ENCODE measurements at places on chromosomes 12 and 14.
A peak's percentile ranks its signal among the peaks of the same experiment; 100 is the strongest.

GRCh38 chr14:42508209-42508946 lies 901.7 kb downstream of the LRFN5 start:
- no peak for DNase-seq

DNA sequence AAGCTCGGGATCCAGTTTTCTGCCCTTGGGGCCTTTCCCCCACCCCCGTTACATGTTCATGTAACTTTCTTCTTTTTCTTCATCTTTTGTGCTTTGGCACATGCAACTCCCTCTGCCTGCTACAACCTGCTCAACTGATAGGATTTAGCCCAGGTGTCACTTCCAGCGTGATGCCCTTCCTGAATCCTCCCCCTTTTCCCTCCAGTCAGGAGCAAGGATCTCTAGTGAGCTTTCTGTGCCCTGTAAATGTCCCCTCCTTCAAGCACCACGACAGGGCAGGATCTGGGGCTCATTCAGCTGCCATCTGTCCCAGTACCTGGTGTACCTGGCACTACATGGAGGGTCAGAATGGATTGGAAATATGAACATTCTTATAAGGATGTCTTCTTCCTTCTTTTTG lies 15.3 kb downstream of the PELI2 start:
- no peak for DNase-seq

GRCh38 chr12:52876372-52876771 lies 27.6 kb upstream of the KRT78 start:
- no peak for DNase-seq

GRCh38 chr12:81083906-81084513 lies 6.1 kb downstream of the ACSS3 start:
- DNase-seq: no peak

GRCh38 chr14:104432611-104433231 lies 146.8 kb upstream of the C14orf180 start:
- DNase-seq: no peak

GRCh38 chr12:66688846-66689439 lies 10.1 kb upstream of the GRIP1 start:
- no peak for DNase-seq

- no peak for DNase-seq
Observed at GRCh38 chr14:105153331-105153731, 15.2 kb downstream of the JAG2 start.

DNA sequence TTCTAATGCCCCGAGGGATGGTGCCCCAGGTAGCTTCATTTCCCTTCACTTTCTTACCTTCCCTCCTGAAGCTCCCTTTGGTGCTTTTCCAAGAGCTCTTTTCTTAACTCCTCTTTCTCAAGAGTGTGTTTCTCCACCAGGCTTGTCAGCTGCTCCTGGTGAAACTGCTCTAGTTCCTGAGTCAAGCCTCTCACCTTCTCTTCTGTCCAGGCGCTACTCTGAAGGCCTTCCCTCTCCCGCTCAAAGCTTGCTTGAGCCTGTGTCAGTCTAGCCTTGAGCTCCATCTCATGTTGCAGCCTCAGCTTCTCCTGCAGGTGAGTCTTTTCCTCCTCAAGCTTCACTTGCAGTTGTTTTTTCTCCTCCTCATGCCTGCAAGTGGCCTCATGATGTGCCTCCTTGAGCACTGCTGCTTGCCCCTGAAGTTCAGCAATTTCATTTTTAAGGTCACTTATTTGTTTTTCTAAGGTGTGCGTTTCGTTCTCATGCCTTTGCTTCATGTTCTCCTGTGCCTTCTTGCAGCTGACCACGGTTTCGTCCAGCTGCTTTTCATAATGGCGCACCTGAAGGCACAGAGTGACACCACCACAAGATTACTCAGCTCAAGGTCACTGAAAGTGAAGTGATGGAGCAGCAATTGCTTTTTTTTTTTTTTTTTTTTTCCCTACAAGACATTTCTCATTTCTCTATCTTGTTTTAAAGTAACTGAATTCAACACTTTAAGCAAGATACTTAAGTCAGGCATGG lies 71.0 kb downstream of the NIN start:
- DNase-seq: no peak

DNA sequence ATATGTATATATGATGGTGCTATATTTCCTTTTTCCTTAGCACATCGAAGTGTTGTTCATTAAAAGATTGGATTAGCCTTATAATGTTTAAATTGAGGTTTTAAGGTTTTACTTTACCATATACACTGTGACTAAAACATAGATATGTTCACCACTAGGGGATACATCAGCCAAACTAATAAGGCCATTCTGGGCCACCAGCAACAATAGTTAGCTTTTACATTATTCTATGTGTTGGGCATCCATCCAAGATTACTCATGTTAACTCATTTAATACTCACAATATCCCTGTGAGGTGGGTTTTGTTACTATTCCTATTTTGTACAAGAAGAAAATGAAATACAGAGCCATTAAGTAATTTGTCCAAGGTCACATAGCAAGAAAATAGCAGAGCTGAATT lies 202.6 kb upstream of the AVPR1A start:
- DNase-seq: no peak

DNA sequence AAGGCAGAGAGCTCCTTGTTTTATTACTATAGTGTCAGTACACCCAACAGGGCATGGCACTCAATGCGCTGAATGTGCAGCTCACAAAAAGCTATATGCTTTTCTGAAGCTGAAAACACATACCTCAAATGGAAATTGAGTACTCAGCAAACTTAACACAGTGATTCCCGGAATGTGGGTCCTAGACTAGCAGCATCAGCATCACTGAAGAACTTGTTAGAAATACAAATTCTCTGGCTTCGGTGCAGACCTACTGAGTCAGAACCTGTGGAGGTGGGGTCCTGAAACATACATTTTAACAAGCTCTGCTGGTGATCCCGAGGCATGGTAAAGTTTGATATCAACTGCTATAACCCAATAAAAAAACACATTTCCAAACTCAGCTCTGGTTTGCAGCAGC lies 14.9 kb downstream of the RERG start:
- no peak for DNase-seq

- no peak for DNase-seq
Observed at GRCh38 chr12:44972746-44973421, 78.0 kb downstream of the DBX2 start.

GRCh38 chr14:34361504-34362011 lies 100.5 kb downstream of the SPTSSA start:
- DNase-seq: no peak

GRCh38 chr12:761256-761655 lies 8.9 kb downstream of the WNK1 start:
- no peak for DNase-seq

GRCh38 chr12:46549527-46550265 lies 177.1 kb upstream of the SLC38A2 start:
- peak; percentile 40 for DNase-seq

GRCh38 chr14:23006544-23007419 lies 3.2 kb downstream of the C14orf93 start:
- DNase-seq: peak; percentile 98

- no peak for DNase-seq
Observed at GRCh38 chr14:86450085-86450484, 920.1 kb downstream of the FLRT2 start.

DNA sequence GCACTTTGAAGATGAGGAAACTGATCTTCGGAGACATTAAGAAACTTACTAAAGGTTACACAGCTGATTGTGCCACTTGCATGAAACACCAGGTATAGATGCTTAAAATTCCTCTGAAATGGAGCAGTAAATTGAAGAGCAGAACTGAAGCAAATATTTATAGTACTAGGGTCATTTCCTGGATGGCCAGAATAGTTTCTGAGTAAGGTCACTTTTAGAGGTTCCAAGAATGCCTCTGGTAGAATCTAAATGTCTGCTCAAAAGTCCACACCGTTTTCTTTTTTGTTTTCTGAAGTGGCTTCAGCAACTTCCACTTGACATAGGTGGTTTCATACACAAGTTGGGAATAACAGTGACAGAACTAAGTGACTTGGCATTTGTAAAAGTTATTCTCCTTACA lies 19.4 kb downstream of the TPH2 start:
- no peak for DNase-seq

GRCh38 chr12:96403870-96404269 lies 3.6 kb upstream of the CDK17 start:
- no peak for DNase-seq

DNA sequence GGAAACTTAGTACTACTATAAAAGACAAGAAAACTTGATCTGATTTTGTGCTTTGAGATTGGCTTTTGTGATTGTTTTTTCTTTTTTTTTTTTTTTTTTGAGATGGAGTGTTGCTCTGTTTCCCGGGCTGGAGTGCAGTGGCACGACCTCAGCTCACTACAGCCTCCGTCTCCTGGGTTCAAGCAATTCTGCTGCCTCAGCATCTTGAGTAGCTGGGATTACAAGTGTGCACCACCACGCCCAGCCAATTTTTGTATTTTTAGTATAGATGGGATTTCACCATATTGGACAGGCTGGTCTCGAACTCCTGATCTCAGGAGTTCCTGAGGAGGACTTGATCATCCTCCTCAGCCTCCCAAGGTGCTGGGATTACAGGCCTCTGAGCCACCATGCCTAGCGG lies 26.4 kb downstream of the AEBP2 start:
- no peak for DNase-seq

DNA sequence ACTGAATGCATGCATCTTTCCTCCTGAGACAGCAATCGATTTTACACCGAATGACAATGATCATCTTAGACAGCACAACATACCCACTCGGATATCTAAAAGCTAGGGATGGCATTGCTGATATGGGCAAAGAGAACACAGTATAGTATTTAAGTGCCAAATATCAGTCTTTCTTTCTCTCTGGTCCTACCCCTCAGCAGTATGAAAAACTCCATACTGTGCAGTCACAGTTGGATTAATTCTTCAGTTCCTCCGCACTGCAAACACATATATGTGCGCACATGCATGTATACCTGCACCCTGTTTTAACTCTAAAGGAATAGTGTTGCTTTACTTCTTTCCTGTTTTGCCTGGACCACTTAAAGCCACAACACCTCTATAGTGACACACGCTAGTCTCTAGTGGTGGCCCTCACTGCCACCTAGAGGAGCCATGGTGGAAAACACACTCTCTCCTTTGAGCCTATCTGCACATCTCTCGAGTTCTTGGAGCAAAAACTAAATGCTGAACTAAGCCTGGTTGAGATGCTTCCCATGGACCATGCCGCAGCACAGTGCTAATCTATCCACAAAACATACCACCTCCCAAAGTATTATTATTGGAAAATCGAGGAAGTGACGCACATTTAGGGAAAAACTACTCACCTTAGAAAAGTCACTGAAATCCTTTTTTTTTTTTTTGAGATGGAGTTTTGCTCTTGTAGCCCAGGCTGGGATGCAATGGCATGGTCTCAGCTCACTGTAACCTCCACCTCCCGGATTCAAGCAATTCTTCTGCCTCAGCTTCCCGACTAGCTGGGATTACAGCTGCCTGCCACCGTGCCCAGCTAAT lies 11.9 kb downstream of the TMEM52B start:
- DNase-seq: peak; percentile 23

DNA sequence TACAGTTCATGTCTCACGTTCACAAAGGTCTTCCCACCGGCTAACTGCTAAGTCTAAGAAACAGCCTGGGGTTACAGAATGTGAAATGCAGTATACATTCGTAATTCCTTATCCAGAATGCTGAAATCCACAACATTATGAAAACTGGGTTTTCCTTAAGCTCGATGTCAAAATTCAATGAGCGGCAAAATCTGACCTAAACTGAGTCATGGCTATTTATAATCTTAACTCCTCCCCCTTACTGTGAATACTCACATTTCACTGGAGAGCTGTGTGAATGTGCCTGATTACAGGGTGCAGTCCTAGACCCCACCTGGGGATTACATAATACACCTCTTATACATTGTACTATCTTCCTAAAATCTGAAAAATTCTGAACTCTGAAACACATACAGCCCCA lies 35.3 kb downstream of the STX2 start:
- no peak for DNase-seq

DNA sequence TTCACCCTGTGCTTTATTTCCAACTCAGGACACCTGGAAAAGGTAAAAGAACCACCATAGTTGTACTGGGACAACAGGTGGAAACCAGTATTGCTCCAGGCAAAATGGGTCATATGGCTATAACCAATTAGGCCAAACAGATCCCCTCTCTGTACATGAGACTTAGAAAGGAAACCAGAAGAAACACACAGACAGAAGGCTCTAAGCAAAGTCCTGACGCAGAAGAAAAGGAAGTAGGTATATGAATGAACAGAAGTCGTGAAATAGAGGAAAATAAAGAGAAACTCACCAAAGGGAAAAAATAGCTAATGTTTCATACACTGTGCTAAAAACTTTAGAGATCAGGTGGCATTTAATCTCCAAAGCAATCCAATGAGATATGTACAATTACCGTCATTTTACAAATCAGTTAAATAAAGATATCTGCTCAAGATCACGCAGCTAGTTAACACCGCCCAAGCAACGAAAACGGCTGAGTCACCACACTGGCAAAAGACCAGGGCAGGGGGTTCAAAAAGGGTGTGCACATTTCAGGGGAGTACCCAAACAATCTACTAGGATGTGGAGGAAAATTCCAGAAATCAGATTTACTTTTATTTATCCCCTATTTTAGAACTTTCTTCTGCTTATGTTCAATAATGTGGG lies 82.3 kb downstream of the ITPR2 start:
- no peak for DNase-seq

DNA sequence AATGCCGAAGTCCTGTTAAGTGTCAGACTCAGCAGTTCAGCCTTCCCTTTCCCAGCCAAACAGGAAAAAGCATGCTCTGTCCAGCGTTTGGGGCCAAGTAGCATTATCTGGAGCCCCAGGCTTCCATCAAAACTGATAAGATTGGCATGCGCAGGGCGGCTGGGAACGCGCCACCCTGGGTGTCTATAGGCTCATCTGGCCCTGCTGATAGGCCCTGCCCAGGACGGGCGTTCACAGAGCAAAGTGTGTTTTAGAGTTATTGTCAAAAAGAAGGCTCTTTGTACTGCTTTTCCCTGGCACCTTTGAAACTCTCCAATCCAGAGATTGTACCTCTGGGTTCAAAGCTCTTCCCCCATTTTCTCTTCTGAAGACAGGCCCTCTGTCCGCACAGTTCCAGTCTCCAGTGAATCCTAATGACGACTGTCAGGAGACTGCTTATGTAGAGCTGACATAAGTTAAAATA lies at the start of gene ART4:
TSS of gene ART4 (minus strand) at position 102 of the 463 bp plus-strand sequence. CDS start 413 bp downstream, outside the sequence.
- DNase-seq: no peak

- DNase-seq: no peak
Observed at GRCh38 chr12:55933169-55933798, 2.3 kb downstream of the DGKA start.

DNA sequence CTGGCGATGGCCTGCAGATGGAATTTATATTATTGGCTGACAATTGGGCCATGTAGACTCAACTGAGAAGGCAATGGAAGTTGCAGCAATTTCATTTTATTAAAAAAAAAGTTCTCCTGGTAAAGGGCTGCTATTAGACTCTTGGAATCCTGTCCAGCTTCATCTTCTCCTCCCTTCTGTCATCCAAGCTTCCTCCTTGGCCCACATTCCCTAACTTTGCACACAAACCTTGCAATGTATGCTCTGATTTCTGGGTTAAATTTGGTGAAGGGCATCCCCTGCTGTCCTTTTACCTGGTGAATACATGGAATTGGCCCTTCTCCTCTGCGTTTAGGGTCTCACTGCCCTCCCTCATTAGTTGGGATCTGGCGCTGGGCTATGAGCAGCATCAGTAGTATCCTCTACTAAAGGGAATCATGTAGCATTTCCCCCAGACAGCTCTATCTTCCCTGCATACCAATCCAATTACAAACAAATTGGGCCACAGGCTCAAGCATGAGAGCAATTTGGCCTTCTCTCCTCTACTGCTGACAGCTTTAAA lies 336.9 kb downstream of the BMP4 start:
- DNase-seq: no peak
